ENCODE measurements at places on chromosomes 13 and 19. TPM values are rescaled to one million over a fixed set of nuclear protein-coding genes. Genes with fewer than 3 reads are reported as not detected.

DPF1 gene
- total RNA-seq, result 0.13 TPM

GJB2 gene
- 192 TPM for total RNA-seq

ZNF90 gene
- total RNA-seq, result 2.7 TPM

GRCh38 chr13:43484432-43485225, 302.1 kb downstream of the ENOX1 start:
- DNase-seq, result no peak

DNA sequence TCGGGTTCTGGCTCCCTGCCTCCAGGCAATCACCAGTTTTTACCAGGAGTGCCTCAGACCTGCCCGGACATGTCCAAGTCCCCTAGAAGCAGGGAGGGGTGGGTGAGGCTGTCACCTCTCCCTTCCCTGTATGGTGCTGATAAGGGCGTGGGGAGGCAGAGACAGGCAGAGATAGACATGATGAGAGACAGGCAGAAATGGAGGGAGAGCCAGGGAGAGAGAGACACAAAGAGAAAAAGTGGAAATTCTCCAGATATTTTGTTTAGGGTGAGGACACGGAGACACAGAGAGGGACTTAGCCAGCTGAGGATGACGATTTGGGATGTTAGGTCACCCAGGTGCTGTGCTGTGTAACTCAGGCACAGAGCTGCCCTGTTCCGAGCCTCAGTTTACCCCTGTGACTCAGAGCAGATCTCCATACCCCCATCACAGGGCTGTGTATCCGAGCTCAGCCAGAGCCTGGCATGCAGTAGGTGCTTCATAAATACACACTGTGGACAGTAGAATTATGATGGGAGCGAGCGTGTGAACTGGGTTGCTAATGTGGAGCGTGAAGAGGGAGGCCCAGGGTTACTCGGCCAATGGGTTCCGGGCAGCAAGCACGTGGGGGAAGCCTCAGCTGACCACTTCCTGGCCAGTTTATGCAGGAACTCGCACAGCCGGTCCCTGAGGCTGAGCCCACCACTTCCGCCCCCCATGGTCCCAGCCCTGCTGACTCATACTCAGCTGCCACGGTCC, 11.9 kb upstream of the GDF15 start:
- DNase-seq, result peak; percentile 74

GRCh38 chr19:38632476-38633213, 13.7 kb downstream of the EIF3K start:
- DNase-seq, result no peak

DNA sequence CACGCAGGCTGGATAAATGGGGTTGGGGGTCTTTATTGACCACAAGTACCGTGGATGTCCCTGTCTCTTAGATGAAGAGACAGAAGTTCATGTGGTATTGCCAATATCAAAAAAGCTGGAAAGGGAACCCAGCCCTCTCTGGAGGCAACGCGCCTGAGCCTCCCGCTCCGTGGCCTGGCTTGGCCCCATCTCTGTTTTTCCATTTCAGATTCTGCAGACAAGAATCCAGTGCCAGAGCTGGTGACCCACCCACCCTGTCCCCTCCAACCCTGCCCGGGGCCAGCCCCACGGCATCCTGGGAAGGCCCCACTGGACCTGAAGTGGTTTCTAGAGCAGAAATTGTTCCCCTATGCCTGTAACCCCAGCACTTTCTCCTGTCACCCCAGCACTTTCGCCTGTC, 57.7 kb downstream of the PTPRS start:
- DNase-seq, result no peak

DNA sequence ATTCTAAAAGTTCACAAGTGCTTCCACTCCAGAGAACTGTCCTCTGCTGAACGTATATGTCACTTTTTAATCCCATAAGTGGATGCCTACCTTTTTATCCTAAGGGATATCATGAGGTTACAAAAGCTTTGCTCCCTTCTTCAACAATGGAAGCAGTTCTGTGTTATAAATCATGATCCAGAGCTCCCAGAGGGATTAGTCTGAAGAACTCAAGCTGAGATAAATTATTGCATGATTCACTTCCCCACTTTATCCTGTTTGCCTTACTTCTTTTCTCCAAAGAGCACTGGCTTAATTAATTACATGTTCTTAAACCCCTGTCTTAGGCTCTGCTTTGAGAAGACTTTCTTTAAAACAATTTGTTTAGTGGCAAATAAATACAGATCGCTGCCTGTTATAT, 246.7 kb downstream of the PCDH17 start:
- no peak for DNase-seq

GRCh38 chr19:10278935-10279334, 7.8 kb upstream of the ICAM4 start:
- DNase-seq, result no peak

DNA sequence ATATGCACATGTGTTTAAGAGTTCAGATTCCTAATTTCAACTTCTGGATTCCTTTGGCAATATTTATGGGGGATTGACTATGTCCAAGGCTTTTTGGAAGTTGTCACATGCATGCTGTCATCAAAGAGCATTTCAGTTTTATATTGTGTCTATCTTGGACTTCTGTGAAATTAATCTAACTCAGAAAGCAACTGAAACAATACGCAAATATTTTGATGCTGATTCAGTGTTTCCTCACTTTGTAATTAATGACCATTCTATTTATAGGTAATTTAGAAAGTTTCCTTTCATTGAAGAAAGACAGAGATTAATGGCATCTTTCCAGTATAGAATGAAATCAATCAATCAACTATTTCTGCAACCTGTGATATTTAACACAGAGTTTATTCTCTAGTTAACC, 550.1 kb downstream of the PCDH9 start:
- DNase-seq, result no peak

GRCh38 chr13:44932850-44933251, 56.4 kb downstream of the NUFIP1 start:
- DNase-seq, result peak; percentile 71

- DNase-seq, result no peak
Observed at GRCh38 chr13:21998279-21998990, 327.6 kb downstream of the FGF9 start.

- DNase-seq, result peak; percentile 20
Observed at GRCh38 chr19:2273356-2274184, 8.4 kb downstream of the PEAK3 start.

GRCh38 chr19:20349206-20349605, 182.2 kb downstream of the ZNF486 start:
- DNase-seq, result no peak

All from bronchial epithelial cell (primary cell).